ENCODE measurements at places on chromosomes 4 and X.

- no peak for DNase-seq
Observed at GRCh38 chrX:28847423-28847822, 260.2 kb downstream of the IL1RAPL1 start.

DNA sequence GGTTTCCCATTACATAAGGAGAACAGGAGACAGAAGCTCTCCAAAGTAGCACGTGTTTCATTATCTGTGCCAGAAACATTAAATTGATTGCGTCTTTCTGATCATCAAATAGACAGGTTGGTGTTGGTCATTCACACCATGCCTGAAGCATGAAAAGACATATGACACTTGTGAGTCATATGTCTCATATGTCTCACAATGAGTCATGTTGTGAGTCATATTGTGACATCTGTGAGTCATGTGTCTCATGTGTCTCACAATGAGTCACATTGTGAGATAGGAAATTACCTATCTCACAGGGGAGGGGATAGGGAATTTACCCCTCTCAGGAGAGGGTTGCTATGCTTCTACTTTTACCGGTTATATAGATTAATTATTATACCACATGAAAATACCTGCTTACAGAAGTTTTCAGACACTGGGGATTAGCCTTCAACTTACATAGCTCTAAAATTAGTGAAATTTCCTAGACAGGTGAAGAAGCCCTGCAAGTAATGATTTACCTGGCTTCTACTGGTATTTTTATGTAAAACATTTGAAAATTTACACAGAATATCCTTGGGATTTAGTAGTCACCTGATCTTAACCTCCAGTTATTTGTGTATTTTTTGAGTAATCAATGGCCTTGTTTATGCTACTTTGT is 80.8 kb downstream of the NPFFR2 start:
- DNase-seq, result no peak

GRCh38 chr4:78689700-78690323 is 86.3 kb upstream of the BMP2K start:
- no peak for DNase-seq

GRCh38 chr4:25775166-25775565 is 87.6 kb downstream of the SEL1L3 start:
- no peak for DNase-seq

- no peak for DNase-seq
Observed at GRCh38 chr4:158065176-158065575, 107.6 kb downstream of the GASK1B start.

DNA sequence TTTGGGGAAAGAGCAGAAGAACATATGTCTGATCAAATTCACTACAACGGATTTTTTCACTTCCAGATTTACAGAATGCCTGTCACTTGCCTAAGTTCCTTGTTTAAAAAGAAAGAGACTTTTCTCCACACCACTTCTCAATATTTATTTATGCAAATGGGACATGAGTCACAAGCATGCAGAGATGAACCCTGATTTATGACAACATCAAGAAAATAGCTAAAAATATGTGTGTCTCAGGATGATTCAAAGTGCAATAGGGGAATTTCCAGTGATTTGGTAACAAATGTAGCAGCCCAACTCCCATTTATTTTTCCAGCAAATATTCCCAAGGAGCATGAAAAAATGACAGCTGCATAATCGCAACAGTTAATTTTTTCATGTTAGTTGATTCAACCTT is 180.4 kb upstream of the FAT1 start:
- no peak for DNase-seq

GRCh38 chr4:156128616-156129015 is 174.9 kb upstream of the CTSO start:
- no peak for DNase-seq

- DNase-seq, result no peak
Observed at GRCh38 chr4:182804131-182804530, 113.1 kb downstream of the DCTD start.

DNA sequence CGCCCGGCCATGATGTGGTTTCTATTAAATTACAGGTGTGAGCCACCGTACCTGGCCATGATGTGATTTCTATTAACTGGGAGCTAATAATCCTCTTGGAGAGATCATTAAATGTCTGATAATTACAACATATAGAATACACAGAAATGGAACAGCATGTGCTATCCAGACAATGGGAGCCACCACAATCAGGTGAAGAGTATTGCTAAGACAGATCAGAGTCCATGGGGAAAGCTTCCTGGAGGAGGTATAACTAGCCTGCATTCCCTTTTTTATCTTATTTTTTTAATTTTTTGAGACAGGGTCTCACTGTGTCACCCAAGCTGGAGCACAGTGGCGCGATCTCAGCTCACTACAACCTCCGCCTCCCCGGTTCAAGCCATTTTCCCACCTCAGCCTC is 146.8 kb downstream of the CHRNA9 start:
- DNase-seq, result no peak

DNA sequence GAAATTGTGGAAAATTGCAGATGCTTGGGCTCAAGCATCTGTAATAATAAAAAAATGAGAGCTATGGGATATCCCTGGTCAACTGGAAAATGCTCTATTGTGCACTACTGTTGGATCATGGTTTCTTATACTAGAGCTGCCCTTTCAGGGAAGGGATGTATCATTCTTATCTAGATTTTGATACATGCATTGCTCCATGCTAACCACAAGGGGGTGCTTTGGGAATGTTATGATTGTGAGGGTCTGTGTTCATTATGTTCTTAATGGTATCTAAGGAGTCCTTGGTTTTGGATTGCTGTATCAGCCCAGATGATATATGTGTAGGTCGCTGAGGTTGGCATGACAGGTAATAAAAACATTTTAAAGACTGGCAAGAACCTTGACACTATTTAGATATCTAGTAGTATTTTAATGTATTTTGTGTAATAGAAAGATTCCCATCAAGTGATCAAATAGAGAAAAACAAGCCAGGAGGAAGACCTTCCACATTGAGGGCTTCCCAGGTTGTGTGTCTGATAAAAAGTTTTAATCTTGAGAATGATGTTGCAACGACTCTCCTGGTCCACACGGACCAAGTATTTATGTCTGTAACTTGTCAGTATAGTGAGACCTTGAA is 49.2 kb upstream of the TLR2 start:
- no peak for DNase-seq

- no peak for DNase-seq
Observed at GRCh38 chr4:26719954-26720552, 136.2 kb downstream of the TBC1D19 start.

GRCh38 chrX:43666311-43666912 is 10.3 kb downstream of the MAOA start:
- no peak for DNase-seq

- DNase-seq, result no peak
Observed at GRCh38 chr4:176044589-176044951, 21.1 kb upstream of the WDR17 start.

- DNase-seq, result no peak
Observed at GRCh38 chr4:94523617-94524016, 71.9 kb downstream of the PDLIM5 start.

DNA sequence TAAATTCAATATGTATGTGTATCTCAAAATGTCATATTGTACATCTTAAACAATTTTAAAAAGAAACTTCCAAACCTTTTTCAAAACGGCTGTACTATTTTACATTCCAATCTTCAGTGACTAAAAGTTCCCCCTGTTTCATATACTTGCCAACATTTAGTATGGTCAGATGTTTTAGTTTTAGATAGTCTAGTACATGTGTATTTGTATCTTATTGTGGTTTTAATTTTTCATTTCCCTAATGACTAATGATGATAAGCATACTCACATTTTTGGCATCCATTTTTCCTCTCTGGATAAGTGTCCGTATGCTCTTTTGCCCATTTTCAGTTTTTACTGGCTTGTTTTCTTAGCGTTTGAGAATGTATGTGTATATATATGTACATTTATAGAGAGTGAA is 212.2 kb upstream of the MAGEB18 start:
- DNase-seq, result no peak

- no peak for DNase-seq
Observed at GRCh38 chr4:86909546-86910295, 17.5 kb upstream of the C4orf36 start.

GRCh38 chrX:80576267-80576666 is 156.0 kb downstream of the TENT5D start:
- DNase-seq, result no peak

DNA sequence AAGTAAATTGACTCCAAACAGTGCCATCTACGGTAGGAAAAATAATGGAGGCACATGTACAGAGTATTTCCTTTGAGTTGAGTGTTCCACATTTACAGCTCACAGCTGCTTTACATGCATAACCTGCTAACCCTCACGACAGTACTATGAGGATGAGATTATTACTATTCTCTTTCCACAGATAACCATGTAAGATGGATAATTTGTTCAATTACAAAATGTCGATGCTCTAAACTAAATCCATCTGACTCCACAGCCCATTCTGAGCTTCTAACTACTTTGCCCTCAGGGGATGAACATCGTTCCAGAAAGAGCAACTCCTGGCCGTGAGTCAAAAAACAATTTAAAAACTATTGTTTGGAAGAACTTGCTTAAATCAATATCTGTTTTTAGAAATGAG is 330.4 kb upstream of the NWD2 start:
- DNase-seq, result no peak

DNA sequence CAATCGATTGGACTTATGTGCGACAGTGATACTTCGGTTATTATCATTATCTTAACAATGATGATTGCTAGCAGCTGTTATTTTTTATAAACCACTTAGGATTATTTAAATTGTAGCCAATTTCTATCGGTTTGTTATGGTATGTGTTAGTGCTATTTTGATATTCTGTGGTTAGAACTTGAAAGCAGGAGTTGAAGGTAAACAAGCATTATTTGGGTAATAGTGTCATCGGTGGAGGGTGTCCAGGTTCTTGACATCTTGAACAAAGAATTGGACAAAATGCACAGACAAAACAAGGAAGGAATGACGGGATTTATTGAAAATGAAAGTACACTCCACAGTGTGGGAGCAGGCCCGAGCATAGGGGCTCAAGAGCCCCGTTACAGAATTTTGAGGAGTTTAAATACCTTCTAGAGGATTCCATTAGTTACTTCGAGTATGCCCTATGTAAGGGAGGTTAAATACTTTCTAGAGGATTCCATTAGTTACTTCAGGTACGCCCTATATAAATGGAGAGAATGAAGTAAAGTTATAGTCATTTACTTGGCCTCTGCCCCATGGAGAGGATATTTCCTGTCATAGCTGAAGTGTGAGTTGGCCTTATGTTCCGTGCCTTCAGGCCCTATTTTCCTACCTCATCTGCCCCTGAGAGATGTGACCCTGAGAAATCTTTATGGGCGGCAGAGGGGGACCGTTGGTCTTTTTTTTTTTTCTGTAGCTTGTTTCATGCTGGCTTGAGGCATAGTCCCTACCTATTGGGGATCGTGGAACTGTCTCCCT is 13.1 kb downstream of the MOB1B start:
- no peak for DNase-seq

- DNase-seq, result peak; percentile 45
Observed at GRCh38 chr4:3880615-3881120, 114.5 kb downstream of the ADRA2C start.

All from stimulated activated CD8-positive, alpha-beta memory T cell treated with anti-CD3 and anti-CD28 coated beads, Interleukin-7, amount 100 ng/mL, for 48 hours (primary cell).